ENCODE measurements at places on chromosomes 7 and 10.

GRCh38 chr7:45390731-45391130, 183.4 kb upstream of the ADCY1 start:
- DNase-seq = no peak

- no peak for DNase-seq
Measured at GRCh38 chr10:32953277-32953927, 4.6 kb downstream of the ITGB1 start.

DNA sequence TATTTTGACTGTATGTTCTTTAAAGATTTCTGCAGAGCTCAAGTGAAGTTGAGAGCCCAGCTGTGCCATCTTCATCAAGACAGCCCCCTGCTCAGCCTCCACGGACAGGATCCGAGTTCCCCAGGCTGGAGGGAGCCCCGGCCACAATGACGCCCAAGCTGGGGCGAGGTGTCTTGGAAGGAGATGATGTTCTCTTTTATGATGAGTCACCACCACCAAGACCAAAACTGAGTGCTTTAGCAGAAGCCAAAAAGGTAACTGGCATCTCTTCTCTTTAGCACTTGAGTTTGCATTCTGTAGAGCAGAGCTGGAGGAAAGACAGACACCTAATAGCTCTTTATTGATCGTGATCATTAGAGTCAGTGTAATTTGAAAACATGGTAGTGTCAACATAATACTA, 33.7 kb downstream of the MCM10 start:
- DNase-seq = no peak

- no peak for DNase-seq
Measured at GRCh38 chr7:111840528-111840927, 278.2 kb upstream of the IMMP2L start.

GRCh38 chr10:6411436-6411835, 168.6 kb downstream of the PRKCQ start:
- no peak for DNase-seq

- no peak for DNase-seq
Measured at GRCh38 chr10:29667191-29667590, 32.4 kb upstream of the SVIL start.

GRCh38 chr7:44990109-44991023, 9.6 kb upstream of the CCM2 start:
- no peak for DNase-seq

DNA sequence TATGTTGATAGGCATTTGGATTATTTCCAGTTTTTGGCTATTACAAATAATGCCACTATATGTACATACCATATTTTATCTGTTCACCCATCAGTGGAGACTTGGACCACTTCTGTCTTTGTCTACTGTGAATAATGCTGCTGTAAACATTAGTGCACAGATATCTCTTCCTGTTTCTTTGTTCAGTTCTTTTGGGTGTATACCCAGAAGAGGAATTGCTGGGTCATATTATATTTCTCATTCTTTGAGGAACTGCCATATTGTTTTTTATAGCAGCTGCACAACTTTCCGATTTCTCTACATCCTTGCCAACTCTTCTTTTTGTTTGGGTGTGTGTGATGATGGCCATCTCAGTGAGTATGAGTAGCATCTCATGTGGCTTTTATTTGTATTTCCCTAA, 218.0 kb downstream of the LRMDA start:
- no peak for DNase-seq

DNA sequence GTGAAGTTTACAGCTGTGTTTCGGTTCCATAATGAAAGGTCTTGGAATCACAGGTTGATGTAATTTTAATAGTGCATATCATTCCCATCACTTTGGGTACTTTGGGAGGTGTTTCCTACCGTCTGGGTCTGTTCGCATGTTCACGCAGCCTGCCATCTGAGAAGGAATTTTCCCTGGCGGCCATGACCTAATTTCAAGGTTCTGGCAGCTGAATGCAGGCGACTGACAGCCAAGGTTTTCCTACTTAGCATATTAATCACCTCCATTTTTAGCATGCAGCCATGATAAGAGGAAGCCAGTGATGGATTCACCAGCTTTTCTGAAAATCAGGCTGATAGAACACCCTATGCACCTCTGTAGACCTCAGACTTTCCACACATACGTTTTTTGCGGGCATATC, 319.1 kb upstream of the TMEM229A start:
- no peak for DNase-seq

DNA sequence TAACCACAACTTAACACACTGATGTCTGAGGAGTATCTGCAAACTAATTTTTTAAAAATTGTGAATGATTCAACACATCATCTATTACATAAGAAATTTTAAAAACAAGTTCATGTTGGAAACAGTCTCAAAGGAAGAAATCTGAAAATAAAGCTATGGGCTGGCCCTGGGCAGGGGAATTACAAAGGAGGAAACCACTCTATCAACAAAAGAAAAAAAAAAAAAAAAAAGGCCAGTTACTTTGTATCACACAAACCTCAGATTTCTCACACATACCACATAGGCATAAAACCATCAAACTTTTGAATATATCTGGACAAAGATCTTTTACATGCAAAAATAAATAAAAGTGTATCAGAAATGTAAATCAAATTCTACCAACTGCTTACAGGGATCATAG, 20.8 kb downstream of the TIAL1 start:
- DNase-seq = no peak

DNA sequence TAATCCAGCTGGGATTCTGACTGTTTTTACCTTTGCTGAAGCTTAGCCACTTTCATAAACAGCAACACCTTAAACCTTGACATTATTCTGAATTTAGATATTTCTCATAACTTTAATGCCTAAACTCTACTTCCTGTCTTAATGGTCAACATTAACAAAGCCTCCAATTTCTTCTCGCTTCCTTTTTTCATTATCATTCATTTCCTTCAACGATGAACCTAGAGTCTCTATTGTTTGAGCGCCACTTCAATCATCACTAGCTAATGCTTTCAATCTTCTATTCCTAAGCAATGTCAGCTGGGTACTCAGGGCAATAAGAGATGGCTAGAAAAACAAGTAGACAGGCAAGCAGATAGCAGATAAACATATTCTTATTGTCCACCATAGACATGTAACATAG, 96.6 kb upstream of the TMEM196 start:
- DNase-seq = no peak

GRCh38 chr10:132158122-132158741, 28.5 kb upstream of the DPYSL4 start:
- DNase-seq = peak; percentile 15

DNA sequence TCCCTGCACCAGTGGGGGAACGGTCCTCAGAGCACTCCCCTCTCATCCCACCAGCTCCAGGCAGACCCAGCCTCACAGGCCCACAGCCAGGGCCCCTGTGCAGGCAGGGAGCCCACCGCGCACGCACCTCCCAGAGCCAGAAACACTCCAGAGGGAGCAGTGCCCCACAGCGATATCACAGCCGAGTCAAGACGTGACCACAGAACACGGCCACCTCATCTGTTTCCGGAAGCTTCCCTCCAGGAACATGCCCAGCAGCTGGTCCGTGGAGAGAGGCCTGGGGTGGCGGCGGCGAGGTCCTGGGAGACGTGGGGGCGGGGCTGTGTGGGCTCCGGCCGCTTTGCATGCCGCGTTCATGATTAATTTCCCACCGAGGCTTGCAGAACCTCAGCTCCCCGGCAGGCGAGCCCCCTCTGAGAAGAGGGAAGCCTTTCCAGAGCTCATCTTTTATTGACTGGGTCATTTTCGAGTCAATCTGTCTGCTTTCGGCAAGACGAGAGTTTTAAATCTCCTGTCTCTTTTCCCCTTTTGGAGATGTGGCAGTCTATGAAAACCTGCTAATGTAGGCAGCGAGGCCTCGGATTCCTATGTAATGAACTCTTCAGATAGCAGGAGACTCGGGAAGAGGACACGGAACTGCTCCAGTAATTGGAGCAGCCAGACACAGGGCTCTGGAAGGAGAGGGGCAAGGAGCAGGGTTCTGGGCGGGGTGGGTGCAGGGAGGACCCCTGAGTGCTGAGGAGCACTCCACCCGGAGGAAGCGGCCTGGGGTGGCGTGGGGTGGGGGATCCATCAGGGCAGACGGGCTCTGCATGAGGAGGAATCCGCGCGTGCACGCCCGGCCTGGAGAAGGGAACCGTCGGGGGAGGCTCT, 242.8 kb downstream of the ELFN1 start:
- DNase-seq = no peak

- no peak for DNase-seq
Measured at GRCh38 chr10:30493609-30494530, 59.9 kb downstream of the MAP3K8 start.

DNA sequence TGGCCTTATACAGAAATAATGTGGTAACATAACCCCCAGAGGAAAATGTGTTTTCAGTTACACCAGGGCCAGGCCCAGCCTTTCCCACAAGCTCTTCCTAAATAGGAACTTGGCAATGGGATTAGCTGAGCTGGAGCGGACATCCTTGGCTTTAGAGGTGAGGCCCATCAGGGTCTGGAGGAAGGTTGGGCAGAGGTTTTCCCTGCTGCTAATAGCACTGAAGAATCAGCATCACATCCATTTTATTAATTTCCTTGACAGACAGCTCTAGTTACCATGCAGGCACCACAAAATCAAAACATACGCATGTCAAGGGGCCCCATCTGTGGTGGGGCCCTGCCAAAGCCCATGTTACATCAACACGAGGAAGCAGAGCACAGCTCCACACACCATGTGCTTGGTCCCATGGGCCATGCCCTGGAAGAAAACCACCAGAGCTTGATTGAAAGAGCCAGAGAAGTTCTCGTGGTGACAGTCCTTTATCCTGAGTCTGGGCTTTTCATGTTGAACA, 566.6 kb downstream of the KCNMA1 start:
- no peak for DNase-seq

GRCh38 chr7:70352088-70352487, 753.8 kb downstream of the AUTS2 start:
- DNase-seq = no peak

- DNase-seq = no peak
Measured at GRCh38 chr10:2994221-2994961, 73.0 kb upstream of the PFKP start.

- no peak for DNase-seq
Measured at GRCh38 chr10:106213493-106213892, 951.0 kb downstream of the SORCS1 start.

DNA sequence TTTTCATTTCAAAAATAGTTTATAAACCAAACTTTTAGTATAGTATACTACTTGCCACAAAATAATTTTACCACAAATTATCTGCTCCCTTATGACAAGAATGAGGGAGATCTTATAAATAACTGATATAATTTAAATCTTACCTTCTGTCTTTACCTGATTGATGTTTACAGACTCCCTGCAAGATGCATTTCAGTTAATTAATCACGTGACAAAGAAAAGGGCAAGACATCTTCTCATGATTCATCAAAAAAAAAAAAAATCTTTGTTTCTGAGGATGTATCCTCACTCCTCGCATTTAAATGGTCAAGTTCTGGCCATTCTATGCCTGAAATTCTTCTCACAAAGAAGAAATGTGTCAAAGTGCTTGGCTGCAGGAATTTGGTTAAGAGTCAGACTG, 2.3 kb upstream of the TFEC start:
- no peak for DNase-seq

GRCh38 chr10:45279682-45280081, 35.7 kb downstream of the OR13A1 start:
- no peak for DNase-seq

All from neuronal stem cell (in vitro differentiated cells).